Calu3 (cell line): ENCODE measurements at places on chromosomes 11 and 22. TPM values are rescaled to one million over a fixed set of nuclear protein-coding genes. Genes with fewer than 3 reads are reported as not detected.

DNA sequence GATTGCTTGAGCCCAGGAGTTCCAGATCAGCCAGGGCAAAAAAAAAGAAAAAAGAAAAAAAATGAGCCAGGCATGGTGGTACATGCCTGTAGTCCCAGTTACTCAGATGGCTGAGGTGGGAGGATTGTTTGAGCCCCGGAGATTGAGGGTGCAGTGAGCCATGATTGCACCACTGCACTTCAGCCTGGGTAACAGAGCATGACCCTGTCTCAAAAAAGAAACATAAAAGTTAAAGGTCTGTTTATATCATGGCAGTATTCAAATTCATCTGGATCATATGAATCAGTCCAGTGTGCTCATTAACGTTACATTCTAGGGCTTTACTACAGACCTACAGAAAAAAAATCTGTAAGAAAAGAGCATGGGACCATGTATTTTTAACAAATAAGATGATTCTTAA is 13.9 kb downstream of the HSD17B12 start:
- DNase-seq: no peak
- H3K27ac ChIP-seq: no peak overlapping the region
- H3K36me3 ChIP-seq: no peaks in the 10 kb centered on the region
- no peak overlapping the region for H3K4me3 ChIP-seq

DNA sequence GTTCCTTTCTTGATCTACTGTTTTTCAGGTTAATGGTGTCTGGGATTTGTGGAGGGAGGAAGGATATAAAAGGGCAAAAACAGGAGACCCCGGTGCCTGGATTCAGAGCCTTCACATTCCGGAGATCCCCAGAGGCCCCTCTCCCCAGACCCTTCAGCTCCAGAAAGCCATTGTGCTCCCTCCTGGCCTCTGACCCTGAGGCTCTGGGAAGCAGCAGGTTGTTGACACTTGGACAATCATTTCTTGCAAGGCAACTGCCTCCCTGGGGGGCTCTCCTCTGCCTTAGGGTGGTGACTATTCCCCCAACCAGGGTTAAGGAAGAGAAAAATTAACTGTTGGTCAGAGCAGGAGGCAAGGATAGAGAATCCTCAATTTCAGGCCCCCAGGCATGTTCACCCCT is 86.9 kb upstream of the NNMT start:
- H3K4me3 ChIP-seq: no peak overlapping the region
- H3K27me3 ChIP-seq: peaks cover 12% of the 10 kb centered on the region
- H3K27ac ChIP-seq: no peak overlapping the region
- no peak for DNase-seq
- peaks cover 25% of the 10 kb centered on the region for H3K4me1 ChIP-seq

DNA sequence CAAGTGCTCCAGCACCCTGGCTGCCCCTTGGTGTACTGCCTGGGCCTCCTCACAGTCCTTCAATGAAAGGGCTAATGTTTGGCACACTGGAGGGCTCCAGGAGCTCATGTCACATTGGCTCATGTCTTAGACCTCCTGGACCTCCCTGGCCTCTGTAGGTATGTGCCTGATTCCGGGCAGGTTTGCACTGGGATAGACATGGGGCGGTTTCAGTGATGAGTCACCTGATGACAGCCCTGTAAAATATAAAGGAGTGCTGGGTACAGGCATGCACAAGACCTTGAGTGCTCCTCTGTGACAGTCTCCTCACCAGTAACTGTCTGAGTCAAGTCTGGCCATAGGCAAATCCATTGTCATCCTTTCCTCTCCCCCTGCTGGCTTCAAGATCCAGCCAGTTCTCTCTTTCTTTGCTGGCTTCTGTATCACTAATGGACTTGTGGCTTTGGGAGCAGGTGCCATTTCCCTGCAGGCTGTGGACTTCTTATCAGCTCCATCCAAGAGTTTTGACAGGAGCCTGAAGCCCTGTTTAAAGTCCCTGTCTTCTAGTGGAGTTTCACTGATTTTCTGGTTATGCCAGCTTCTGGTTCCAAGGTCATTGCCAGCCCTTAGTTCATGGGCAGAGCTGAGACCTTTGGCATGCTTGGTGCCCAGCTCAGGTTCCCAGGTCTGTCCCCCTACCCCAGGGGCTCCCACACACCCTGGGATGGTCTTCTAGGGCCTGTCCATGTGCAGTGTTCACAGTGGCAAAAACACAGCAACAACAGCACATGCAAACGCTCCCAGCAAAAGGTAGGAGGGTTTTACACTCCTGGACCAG is 22.7 kb upstream of the P2RY2 start:
- H3K4me1 ChIP-seq: peaks cover 71% of the 10 kb centered on the region
- peak; percentile 45 for DNase-seq
- H3K27ac ChIP-seq: no peak overlapping the region
- peaks cover 5% of the 10 kb centered on the region for H3K36me3 ChIP-seq
- H3K4me3 ChIP-seq: no peak overlapping the region

DNA sequence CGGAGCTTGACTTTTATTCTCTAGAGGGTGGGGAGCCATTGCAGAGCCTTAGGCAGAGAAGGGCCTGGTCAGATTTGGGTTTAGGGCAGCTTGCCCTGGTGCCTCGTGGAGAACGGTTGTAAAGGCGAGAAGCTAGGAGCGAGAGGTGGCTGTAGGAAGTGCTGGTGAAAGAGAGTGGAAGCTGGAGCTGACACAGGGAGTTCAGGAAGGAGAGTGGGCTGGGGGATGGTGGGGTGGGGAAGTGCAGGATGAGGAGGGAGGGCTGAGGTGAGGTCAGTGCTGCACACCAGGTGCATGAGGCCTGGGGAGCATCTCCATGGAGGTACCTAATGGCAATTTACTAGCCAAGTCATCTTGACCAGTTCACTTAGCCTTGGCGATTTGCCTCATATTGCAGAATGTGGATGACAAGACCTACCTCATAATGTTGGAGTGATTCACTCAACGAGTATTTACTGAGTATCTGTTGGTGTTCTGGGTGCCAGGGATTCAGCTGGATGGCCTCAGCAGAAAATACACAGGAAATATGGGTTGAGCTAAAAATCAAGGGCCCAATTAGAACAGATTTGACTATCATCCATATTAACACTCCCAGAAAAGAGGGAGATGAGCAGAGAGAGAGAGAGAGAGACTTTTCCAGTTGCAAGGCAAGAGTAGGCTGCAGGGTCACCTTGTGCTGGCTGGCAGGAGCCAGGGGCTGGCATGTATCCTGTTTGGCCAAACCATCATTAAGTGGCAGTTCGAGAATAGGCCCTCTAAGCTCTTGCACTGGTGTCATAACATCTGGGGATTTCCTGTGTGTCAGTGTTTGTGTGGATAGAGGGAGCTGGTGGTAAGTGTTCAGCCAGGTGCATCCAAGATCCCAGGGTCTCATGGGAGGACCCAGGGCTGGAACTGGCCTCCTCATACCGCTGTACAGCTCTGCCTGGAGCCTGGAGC is 44.4 kb upstream of the CLDN5 start:
- no peak overlapping the region for H3K27ac ChIP-seq
- DNase-seq: no peak
- no peaks in the 10 kb centered on the region for H3K4me1 ChIP-seq
- H3K27me3 ChIP-seq: peaks cover 74% of the 10 kb centered on the region
- no peak overlapping the region for H3K4me3 ChIP-seq

DNA sequence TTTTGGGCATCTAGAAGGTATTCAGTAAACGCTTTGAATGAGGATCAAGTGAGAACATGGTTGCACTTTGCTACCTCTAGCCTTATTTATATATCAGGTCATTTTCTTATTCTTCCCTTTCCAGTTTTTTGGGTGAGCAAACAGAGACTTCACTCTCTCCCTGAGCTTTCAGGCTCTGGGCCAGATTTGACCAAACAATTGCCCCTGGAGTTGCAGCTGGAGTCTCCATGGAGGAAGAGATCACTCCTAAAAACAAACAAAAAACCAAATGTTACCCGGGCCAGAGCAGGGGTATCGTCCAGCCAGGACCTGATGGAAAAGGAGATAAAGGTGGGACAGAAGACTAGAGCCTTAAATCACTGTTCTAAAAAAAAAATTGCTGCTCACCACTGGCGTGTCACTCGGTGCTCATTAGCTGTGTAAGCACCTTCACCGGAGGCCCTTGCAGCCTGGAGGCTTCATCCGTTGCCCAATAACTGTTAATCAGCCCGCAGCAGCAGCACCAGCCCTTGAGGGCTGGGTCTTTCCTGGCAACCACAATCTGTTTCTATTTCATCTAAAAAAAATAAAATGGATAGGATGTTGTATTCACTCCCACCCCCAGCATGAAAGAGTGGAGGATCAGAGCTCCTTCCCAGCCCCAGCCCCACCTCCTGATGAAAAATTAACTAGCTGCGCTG is 125.0 kb downstream of the PKNOX2 start:
- H3K27me3 ChIP-seq: peaks cover 72% of the 10 kb centered on the region
- no peaks in the 10 kb centered on the region for H3K4me1 ChIP-seq
- H3K4me3 ChIP-seq: no peak overlapping the region
- no peaks in the 10 kb centered on the region for H3K36me3 ChIP-seq
- no peak overlapping the region for H3K27ac ChIP-seq

GRCh38 chr22:24583221-24584165 is 9.4 kb downstream of the LRRC75B start:
- peak; percentile 55 for DNase-seq
- peak overlapping the region; percentile 17 for H3K4me3 ChIP-seq
- H3K36me3 ChIP-seq: peaks cover 32% of the 10 kb centered on the region
- peak overlapping the region; percentile 54 for H3K27ac ChIP-seq
- H3K27me3 ChIP-seq: no peaks in the 10 kb centered on the region

DNA sequence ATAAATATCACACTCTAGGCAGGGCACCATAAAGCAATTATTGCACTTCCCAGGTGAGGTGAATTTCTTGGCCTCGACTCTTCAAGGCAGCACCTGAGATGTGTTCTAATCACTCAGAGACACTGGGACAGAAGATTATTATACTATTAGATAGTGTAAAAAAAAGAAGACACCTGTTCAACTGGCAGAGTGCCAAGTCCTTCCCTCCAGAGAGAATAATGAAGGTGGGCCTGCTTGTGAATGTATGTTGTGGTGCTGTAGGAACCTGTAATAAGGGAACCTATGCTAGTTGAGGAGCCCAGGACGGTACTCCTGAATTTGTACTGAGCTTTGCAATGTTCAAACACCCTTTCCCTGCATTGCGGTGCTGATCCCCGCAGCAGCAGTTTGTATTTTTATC is 107.5 kb downstream of the NXPE2 start:
- H3K4me1 ChIP-seq: no peaks in the 10 kb centered on the region
- H3K27ac ChIP-seq: no peak overlapping the region
- H3K4me3 ChIP-seq: no peak overlapping the region

DNA sequence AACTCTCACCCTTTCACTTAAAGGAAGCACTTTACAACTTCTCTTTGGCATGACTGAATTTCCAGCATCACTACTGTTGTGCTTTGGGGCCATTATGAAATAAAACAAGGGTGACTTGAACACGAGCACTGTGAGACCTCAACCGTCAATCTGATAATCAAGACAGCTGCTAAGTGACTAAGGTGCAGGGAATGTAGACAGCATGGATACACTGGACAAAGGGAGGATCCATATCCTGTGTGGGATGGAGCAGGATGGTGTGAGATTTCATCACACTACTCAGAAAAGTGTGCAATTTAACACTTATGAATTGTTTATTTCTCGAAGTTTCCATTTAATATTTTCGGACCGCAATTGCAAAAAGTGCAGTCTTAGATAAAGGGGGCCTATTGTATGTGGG is 16.1 kb upstream of the EXPH5 start:
- no peak overlapping the region for H3K4me3 ChIP-seq
- no peaks in the 10 kb centered on the region for H3K27me3 ChIP-seq

GRCh38 chr22:41619979-41620588 is 759 bp downstream of the DESI1 start:
- no peaks in the 10 kb centered on the region for H3K27me3 ChIP-seq
- peaks cover 65% of the 10 kb centered on the region for H3K36me3 ChIP-seq
- H3K4me1 ChIP-seq: peaks cover 10% of the 10 kb centered on the region

GRCh38 chr11:107716884-107717532 is 5.2 kb upstream of the SLN start:
- DNase-seq: no peak
- H3K4me1 ChIP-seq: no peaks in the 10 kb centered on the region
- no peaks in the 10 kb centered on the region for H3K36me3 ChIP-seq

DNA sequence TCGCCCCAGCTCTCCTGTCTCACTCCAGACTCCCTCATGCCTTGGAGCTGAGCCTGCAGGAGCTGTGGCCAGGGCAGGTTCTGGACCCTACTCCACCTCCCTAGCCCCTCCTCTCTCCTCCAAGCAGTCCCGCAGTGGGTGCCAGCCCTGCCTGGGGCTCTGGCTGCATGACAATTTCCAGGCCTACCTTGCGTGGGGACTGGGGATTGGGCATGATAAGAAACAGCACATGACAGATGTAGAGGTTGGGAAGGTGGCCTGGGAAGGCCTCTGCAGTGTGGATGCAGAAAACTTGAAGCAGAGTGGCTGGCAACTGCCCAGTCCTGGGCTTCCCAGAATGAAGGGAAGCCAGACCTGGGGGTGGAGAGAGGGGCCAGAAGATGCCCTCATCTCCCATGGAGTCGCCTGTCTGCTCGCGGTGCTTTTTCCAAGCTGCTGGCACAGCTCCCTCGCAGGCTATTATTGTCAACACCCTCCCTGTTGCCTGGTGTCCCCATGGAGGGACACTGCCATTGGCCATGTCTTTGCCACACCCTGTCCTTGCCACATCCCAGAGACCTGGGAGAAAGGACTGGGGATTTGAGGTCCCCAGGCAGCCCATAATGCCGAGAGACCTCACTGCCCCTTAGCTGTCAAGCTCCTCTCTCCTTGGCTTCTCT is 48.9 kb upstream of the CDON start:
- peaks cover 22% of the 10 kb centered on the region for H3K4me1 ChIP-seq
- H3K27ac ChIP-seq: no peak overlapping the region
- no peak overlapping the region for H3K4me3 ChIP-seq
- H3K36me3 ChIP-seq: no peaks in the 10 kb centered on the region

GRCh38 chr22:37623075-37624016 is 14.7 kb downstream of the GGA1 start:
- peaks cover 46% of the 10 kb centered on the region for H3K36me3 ChIP-seq
- no peaks in the 10 kb centered on the region for H3K4me1 ChIP-seq
- no peaks in the 10 kb centered on the region for H3K27me3 ChIP-seq
- no peak overlapping the region for H3K27ac ChIP-seq

DNA sequence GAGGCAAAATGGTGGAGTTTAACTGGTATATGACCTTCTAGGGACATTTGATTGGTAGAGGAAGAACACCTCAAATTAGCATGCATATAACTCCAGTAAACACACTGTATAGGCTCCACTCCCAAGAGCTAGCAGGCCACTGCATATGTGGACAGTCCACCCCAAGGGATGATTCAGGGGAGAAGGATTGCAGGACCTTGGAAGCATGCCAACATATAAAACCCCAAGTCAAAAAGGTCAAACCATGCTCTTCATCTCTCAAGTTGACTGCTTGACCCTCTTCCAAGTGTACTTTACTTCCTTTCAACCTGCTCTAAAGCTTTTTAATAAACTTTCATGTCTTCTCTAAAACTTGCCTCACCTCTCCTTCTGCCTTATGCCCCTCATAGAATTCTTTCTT is 459.9 kb upstream of the CCDC179 start:
- DNase-seq: no peak
- H3K36me3 ChIP-seq: no peaks in the 10 kb centered on the region
- H3K27me3 ChIP-seq: no peaks in the 10 kb centered on the region
- peaks cover 8% of the 10 kb centered on the region for H3K4me1 ChIP-seq

The MPZL2 gene
- 69.6 and 81.7 TPM in 2 replicates for total RNA-seq

The MYO18B gene
- 0.59 TPM in 1 of 2 replicates, not detected in the other for total RNA-seq

The MS4A4A gene
- total RNA-seq: not detected in 2 replicates

The CCDC89 gene
- 0.26 and 0.44 TPM in 2 replicates for total RNA-seq

The HTATIP2 gene
- total RNA-seq: 94.7 and 106 TPM in 2 replicates

The SUSD2 gene
- total RNA-seq: 2.5 and 3.1 TPM in 2 replicates

The GATD1 gene
- total RNA-seq: 73.8 and 83.3 TPM in 2 replicates
